ENCODE measurements at places on chromosomes 4 and X. TPM values are rescaled to one million over a fixed set of nuclear protein-coding genes. Genes with fewer than 3 reads are reported as not detected.

Gene ERAS
- total RNA-seq, result not detected

Gene ARHGAP24
- 0.29 TPM for total RNA-seq

Gene CT47A7
- not detected for total RNA-seq

Gene GAGE12J
- total RNA-seq, result not detected

Gene TLR10
- 0.22 TPM for total RNA-seq

Gene CXCL3
- total RNA-seq, result not detected

Gene MEPE
- not detected for total RNA-seq

Gene CPE
- not detected for total RNA-seq

Gene NSG1
- total RNA-seq, result 3.5 TPM

Gene ACSL4
- 63.1 TPM for total RNA-seq

Gene SNX12
- 58.4 TPM for total RNA-seq

Gene RTL5
- total RNA-seq, result 0.25 TPM

Gene HSD17B11
- total RNA-seq, result 5.3 TPM

Gene ADH5
- 93.1 TPM for total RNA-seq

GRCh38 chrX:9180623-9181022 lies 146.7 kb upstream of the FAM9B start:
- DNase-seq, result no peak

DNA sequence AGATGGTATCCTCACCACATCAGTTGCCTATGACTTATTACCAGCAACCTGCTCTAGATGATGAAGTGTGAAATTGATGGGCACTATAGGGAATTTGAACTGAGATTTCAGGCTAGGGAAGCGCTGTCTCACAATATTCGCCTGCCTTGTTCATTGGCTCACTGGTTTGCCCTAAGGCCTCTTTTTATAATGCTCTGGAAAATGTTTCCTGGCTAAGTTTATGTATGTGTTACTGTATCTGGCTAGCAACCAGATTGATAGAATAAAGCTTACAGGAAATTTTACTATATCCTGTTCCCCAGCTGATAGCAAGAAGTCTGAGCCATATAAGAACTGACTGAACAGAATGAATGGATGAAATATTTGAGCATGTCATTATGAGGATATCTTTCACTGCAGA lies 71.6 kb downstream of the GSTCD start:
- DNase-seq, result no peak

GRCh38 chr4:26005764-26006163 lies 91.7 kb downstream of the SMIM20 start:
- no peak for DNase-seq

- no peak for DNase-seq
Observed at GRCh38 chr4:13483136-13483767, 888 bp downstream of the RAB28 start.

DNA sequence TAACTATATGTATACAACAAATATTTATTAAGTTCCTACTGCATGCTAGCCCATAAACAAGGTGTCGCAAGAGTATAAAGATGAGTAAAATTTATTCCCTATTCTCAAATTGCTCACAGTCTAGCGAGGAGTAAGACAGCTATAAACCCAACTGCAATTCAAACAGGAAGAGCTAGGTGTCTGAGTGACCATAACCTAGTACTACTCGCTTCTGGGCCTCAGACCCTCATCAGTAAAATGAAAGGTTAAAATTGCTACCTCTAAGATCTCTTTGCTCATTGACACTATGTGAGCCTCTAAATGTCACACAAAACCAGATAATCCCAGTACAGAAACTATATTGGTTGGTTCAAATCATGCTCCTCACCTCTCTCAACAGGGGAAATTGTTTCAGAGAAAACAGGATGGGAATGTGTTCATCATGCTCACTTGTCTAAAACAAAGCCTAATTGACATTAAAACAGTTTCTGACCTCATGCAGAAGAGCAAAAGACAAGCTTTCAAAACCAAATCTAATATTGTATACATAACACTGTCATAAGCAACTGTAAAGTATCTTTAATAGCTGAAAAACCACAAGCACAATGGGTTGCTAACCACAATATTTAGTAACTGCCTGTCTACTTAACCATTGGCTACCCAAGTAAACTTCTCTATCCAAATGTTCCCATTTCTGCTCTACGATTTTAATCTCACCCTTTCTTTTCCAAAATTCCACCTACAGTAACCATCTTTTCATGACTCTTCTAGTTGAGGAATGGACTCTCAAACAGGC lies 264.6 kb upstream of the FMR1 start:
- DNase-seq, result no peak

GRCh38 chr4:26441771-26442170 lies 48.5 kb downstream of the CCKAR start:
- DNase-seq, result no peak

DNA sequence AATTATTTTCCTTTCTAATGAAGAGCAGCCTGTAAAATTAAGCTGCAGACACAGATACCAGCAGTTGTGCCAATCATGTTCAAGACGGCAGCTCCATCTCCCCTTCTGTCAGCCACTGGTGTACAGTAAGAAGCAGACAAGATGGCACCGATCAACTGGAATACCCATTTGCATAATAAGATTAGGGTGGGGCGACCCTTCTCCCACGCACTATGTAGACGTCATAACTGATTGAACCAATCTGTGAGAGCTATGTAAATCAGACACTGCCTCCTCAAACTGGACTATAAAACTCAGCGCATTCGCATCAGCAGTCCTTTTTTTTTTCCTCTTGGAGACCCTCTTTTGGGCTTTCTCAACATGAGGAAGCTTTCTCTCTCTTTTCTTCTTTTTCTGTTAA lies 40.4 kb upstream of the INTS6L start:
- DNase-seq, result no peak

- DNase-seq, result no peak
Observed at GRCh38 chrX:109343671-109344070, 138.2 kb downstream of the GUCY2F start.

GRCh38 chr4:139686130-139686529 lies 20.5 kb downstream of the MGST2 start:
- no peak for DNase-seq

DNA sequence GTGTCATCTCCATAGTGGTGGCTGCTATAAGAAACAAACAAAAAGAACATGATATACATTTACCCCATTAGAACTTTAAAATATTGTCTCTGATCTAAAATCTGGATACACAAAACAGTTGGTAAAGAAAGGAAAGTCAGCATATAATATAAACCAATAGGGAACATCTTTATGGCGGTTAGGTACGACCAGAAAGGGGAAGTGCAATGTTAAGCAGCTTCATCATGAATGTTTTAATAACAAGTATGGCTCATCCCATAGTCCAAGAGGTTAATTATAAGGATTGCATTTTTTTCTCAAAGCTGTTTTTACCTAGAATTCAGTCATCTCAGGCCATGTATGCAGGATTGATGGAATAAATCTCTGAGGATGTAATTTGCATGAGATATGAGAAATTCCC lies 1869.7 kb downstream of the PCDH7 start:
- no peak for DNase-seq

GRCh38 chr4:110188113-110188512 lies 10.3 kb downstream of the ELOVL6 start:
- DNase-seq, result no peak

DNA sequence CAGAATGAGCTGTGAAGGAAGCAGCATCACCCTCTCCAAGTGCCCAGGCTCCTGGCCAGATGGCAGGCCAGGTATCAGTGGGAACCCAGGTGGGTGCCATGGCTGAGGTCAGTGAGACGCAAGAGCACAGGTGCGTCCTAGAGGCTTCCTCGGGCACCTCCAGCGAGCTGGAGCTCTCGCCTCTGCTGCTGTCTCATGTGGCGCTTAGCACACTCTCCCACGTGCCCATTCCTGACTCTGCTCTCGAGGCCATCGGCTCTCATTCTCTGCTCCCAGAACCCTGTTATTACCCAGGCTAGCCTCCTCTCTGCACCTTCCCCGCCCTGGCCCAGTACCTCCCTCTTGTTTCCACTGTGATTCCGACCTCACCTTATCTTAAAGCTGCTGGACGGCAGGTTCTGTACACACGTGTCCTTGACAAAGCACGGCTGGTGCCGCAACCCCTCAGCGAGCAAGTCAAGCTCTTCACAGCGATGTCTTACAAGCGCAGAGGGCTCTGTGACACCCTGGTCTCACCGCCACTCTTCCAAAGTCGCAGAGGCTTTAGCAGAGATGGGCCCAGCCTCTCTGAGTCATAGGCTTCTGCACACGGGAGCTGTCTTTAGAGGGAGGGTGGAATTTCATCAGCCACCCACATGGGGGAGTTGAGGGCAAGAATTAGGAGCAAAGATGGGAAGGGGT lies 15.4 kb upstream of the MSANTD1 start:
- DNase-seq, result no peak

DNA sequence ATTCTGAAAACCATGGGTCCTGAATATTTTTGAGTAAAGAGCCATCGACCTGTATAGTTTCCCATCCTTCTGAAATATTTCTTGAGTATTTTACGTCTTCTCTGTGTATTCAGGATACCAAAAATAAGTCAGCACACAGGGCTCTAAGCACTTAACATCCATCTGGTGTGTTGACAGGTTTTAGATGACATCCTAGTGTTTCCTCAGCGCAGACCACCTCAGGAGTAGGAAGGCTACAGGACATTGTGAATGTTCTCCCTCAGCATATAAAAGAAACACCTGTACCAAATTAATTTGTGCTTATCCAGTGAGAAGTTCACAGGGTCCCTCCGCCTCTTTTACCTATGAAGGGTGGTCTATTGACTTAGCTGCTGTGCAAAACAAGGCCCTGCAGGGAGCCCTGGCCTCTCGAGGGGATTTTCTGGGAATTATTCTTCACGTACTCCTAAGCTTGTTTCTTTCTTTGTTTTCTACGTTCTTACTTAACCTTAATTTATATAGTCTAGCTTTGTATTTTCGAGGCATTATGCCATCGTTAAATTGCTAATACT lies 241.8 kb downstream of the FBXO8 start:
- no peak for DNase-seq

DNA sequence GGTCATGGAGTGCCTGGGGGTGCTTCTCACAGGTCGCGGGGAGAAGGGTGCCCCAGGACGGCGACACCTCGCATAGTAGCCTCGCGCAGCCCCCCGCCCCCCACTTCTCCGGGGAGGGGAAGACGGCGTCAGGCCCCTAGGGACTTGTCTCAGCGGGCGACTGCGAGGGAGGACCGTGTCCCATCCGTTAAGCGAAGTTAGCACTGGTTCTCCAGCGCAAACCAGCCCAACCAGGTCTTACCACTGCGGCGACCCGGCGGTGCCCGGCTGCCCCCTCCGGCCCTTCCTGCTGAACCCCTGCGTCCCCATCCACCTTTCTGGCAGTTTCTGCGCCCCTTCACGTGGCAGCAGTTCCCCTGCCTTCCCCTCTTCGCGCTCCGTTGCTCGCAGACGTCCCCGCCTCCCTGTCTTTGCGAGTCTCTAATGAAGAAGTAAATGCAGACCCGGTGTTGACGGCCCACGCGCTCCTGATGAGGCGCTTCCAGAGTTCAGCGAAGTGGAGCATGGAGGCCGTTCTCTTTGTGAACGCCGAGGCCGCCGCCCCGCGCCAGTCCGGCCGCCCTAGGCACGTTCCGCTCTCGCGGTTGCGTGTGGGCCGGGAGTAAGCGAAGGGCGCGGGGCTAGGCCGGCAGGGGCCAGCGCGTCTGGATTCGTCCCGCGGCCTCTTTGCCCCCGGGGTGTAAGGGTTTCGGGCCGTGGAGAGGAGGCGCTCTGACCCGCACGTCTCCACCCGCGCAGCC lies 3.0 kb downstream of the SLIT2 start:
- no peak for DNase-seq

- DNase-seq, result no peak
Observed at GRCh38 chrX:104565791-104566680, at the start of gene IL1RAPL2. IL1RAPL2 (plus strand) TSS chrX:104566199.

GRCh38 chr4:87425711-87426110 lies 3.3 kb downstream of the NUDT9 start:
- no peak for DNase-seq

DNA sequence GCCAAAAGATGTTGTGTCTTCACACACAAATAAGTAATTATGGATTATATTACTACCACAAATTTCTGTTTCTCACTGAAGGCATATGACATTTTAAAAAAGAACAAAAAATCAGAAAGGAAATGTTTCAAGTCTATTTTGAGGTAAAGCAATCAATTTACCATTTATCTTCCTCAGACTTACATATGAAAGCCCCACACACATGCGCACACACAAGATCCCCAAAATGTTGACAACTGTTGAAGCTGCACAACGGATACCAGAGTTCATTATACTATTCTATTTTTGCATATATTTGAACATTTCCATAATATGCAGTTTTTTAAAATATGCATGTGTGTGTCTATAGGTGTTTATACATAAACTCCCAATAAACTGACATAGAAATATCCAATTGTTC lies 2.7 kb downstream of the LRBA start:
- DNase-seq, result no peak
